AG08396 (cell line): ENCODE measurements at places on chromosomes 2 and 18.
A peak's percentile ranks its signal among the peaks of the same experiment; 100 is the strongest.

DNA sequence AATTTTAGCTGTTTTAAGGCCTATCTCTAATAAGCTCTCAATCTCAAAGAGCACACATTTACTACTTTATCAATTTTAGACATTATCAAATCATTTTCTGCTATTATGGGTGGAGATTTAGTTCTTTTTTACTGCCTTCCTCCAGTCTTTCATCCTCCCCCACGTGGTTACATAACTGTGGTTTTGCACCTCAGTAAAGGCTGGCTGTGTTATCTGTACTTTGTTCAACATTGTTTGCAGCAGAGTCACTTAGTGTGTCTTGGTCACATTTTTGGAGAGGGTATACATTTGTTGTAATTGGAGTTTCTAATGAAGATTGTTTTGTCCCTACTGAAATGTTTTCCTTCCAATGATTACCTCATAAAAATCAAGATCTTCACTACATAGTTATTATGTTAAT, 549.6 kb upstream of the CELF4 start:
- DNase-seq: no peak

DNA sequence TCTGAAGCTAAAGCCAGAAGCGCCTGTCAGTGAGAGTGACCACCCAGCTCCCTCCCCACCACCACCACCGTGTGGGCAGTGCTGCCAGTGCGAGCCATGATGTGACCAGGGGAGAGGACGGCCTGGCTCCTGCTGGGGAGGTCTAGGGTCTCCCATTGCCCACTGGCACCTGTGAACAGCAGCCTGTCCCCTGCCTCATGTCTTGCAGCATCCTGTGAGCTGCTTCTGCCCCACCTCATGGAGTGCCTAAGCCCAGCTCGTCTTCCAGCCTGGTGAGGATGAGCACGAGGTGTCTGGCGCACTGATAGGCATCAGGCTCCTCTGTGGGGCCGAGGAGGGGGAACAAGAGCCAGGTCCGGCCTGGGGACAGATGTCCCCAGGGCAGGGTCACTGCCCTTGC, 61.4 kb downstream of the FAM168B start:
- DNase-seq: no peak

DNA sequence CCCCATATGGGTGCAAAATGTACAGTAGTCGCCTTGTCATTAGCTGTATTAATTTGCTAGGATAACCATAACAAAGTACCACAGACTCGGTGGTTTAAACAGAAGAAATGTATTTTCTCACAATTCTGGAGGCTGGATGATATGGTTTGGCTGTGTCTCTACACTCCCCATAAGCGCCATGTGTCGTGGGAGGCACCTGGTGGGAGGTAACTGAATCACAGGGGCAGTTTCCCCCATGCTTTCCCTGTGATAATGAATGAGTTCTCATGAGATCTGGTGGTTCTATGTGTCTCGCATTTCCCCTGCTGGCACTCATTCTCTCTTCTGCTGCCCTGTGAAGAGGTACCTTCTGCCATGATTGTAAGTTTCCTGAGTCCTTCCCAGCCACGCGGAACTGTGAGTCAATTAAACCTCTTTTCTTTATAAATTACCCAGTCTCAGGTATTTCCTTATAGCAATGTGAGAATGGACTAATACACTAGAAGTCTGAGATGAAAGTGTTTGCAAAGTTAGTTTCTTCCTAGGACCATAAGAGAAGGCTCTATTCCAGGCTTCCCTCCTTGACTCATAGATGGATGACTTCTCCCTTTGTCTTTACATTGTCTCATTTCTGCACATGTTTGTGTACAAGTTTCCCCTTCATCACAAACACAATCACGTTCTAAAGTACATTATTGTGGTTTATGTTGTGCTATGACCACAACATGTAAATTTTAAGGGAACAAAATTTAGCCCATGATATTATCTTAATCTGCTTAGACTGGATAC, 1442.6 kb downstream of the SUCLG1 start:
- DNase-seq: no peak

DNA sequence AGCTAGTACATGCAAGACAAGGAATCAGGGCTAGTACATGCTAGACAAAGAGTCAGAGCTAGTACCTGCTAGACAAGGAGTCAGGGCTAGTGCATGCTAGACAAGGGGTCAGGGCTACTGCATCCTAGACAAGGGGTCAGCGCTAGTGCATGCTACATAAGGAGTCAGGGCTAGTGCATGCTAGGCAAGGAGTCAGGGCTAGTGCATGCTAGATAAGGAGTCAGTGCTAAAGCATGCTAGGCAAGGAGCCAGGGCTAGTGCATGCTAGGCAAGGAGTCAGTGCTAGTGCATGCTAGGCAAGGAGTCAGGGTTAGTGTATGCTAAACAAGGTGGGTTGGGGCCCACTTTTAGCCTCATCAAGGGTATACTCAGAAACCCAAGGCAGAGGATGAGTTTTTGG, 90.1 kb upstream of the FAM136A start:
- no peak for DNase-seq

GRCh38 chr18:8056723-8057122, 489.6 kb downstream of the PTPRM start:
- DNase-seq: no peak

- DNase-seq: peak; percentile 49
These were observed 27.2 kb downstream of the CLUL1 start for GRCh38 chr18:623761-624620.

DNA sequence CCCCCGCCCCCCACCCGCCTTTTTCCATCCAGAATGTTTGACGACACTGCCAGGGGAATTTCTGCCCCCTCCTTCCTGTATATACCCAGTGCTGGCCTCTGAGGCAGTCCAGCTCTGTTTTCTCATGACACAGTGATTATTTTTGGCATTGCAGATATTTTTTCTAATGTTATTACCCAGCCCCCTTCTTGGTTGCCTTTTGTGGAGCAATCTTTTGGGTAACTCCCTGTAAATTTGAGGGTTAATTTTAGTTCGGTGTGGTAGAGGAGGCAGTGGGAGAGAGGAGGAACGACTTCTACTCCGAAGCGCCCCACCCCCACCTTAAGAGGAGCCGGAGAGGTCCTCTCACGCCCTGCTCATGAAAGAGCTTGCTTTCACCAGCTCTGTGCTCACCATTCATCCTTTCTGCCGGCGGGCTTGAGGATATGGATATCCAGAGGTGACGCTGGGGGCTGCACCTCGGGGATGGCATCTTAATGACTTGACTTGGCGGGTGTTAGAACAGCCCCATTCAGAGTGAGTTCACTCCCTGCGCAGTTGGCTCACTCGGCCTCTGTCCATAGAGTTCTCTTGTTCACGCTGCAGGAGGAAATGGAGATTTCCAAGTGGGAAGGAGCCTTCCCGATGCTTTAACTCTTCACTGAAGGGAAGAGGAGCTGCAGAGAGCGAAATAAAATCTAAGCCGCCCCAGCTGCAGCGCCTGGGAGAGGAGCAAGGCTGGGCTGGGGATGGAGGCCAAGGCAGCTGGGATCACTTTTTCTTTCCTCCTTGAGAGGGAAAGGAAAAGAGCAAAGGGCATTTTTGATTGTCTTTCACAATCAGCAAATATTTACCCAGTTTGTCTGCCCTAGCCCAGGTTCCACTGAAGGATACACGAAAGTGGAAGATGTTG, 38.4 kb downstream of the EPAS1 start:
- peak; percentile 44 for DNase-seq

GRCh38 chr2:38581193-38582147, 21.3 kb downstream of the HNRNPLL start:
- DNase-seq: peak; percentile 35

- DNase-seq: no peak
These were observed 55.7 kb downstream of the GLI2 start for GRCh38 chr2:120791243-120791961.

DNA sequence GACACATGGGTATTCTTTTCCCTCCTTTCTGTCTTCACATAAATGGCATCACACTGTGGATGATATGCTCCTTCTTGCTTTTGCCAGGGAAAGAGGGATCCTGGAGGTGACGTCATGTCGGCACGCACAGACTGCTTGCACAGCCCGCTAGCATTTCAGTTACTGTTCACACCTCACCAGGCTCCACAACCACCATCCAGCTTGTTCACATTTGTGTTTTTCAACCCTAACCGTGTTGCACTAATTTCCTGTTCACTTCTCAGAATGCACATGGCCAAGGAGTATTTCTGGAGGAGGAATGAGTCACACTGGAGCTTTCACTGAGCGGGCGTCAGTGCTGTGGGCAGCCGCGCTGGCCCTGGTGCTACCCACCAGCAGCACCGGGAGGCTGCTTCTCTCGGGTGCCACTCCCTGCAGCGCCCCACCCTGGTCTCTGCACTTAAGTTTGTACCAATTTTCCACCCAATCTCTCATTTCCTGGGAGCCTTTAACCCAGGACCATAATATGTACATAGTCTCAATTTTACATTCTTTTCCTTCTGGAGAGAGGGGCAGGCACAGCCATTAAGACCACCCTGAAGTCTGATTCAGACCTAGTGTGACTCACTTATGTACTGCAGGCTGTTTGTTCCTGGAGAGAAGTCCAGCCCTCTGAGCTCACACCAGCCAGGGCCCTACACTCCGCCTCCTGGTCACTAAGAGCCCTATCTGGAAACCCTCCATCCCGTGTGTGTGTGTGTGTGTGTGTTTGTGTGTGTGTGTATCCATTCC, 65.1 kb downstream of the MBP start:
- DNase-seq: peak; percentile 63

GRCh38 chr2:47088371-47089082, 66.6 kb downstream of the STPG4 start:
- DNase-seq: peak; percentile 49

- no peak for DNase-seq
These were observed 51.9 kb downstream of the CACNB4 start for GRCh38 chr2:152046940-152047339.

DNA sequence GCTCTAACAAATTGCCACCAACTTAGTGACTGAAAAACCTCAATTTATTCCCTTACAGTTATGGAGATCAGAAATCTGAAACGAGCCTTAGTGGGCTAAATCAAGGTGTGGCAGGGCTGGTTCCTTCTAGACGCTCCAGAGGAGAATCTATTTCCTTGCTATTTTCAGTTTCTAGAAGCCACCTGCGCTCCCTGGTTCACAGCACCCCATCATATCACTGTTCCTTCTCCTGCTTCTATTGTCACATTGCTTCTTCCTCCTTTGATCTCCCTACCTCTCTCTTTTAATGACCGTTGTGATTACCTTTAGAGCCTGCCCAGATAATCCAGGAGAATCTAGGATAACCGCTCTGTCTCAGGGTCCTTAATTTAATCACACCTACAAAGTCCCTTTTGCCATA, 596.6 kb downstream of the PLCL1 start:
- no peak for DNase-seq

DNA sequence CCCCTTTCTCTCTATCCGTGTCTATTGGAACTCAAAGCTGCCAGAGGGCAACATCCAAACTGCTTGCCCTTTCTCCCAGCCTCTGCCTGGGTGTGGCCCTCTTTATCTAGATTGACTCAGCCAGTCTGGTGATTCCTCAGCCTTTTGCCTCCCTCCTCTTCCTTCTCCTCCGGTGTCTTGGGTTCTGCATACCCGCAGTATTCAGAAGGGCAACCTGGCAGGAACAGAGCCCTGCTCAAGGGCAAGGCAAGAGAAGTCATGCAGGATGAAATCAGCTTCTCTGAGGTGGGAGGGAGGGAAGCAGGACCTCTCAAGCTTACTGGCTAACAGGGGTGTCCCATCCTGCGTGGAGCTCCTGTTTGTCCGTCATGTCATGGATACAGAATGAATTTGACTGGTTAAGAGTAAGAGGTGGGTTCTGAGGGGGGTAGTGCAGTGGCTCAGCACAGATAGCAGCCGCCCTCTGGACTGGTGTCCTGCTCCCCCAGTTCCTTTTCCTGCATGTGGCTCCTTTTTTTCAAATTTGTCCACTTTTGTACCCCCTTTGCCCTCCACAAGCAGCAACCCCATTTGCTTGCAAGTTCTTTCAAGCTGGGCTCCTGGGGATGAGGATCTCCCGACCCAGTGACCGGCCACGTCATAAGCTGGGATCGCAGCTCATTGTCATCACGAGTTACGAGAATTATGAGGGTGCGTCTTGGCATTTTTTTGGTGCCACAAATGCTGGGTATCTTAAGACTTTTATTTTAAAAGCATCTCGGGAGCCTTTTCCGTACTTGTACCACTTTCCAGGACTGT, 154.1 kb downstream of the FHOD3 start:
- DNase-seq: no peak

DNA sequence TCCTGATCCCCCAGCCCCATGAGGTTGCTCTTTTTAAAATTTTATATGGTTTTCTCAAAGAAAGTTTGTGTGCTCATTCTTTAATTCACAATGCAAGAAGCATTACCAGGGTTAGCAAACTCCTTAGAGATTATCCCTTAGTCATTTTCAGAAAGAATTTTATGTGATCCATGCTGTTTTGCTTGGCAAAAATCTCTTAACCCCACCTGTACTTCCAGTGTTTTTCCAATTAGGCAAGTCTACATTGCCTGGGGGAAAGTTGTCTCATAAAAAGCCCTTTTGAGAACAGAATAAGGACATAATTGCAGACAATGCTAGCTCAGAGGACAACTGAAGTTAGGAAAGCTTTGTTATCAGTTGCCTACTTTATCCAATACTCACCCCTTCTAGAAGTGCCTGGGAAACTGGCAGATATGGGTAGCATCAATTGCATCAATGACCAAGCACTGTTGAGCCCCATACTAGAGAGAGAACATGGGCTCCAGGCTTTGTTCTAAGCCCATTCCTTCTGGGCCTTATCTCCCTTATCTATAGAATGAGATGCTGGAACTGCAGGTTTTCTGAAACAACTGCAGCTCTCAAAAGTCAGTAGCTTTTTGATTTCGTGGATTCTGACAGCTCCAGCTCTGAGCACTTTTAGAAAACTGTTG, 265.9 kb upstream of the SPHKAP start:
- no peak for DNase-seq

- DNase-seq: peak; percentile 43
These were observed 285.4 kb downstream of the ZNF516 start for GRCh38 chr18:76209597-76209996.

DNA sequence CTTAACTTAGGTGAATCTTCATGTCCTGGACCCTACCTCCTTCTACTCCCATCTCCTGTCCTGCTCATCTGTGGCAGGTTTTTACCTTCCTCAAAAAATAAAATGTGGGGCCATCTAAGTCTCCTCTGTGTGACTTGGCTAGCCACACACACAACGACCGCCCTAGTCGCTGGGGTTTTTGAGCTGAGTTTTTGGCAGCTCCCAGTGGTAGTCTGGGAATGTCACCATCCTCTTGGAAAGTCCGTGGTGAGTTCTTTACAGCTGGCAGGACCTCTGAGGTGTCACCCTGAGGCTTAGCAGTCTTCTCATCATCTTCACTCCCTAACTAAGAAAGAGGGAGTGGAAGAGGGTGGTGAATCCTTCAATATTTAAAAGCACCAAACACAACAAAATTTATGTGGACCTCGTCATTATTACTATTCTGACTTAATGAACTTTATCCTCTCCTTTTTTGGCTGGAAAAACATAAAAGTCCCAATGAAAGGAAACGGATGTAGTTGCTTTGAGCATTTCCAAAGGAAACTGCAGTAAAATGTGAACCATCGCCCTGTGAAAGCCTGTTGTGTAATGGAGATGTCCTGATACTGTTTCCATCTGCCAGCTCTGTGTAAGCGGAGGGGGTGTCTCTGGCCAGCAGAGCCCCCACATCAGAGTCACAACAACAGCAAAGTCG, 78.6 kb downstream of the VAPA start:
- no peak for DNase-seq
